ENCODE measurements at places on chromosomes 1 and 21.

- no peak for DNase-seq
Observed at GRCh38 chr21:42669041-42669440, 15.6 kb downstream of the PDE9A start.

GRCh38 chr1:235239851-235240250 lies 78.8 kb upstream of the RBM34 start:
- no peak for DNase-seq

GRCh38 chr1:81550753-81551152 lies 250.0 kb upstream of the ADGRL2 start:
- DNase-seq, result no peak

DNA sequence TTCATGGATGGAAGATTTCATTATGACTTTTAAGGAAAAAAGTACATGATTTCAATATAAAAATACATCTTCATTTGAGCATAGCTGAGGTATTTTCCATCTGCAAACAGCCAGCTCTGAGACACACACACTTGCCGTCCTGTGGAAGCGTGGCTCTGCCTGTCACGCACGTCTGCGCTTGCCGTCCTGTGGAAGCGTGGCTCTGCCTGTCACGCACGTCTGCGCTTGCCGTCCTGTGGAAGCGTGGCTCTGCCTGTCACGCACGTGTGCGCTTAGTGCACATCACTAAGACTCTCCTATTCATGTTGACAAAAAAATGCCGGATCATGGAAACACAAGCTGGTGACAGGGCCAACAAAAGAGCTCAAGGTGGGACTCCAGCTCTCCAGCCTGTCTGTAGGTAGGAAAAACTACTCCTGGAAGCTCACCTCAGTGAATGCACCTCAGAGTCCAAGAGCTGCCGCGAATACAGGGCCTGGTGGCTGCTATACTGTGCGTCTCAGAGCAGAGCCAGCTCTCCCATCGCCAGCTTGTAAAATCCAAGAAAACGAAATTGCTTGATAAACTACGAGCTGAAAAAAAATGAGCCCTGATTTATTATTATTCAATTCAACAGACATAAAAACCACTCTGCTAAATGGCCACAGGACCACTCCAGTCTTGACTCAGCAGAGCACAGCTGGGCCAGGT lies 69.3 kb downstream of the SLC37A1 start:
- no peak for DNase-seq

GRCh38 chr1:159204161-159205141 lies at the start of gene ACKR1:
TSS of gene ACKR1 (plus strand) at chr1:159204875. CDS start at chr1:159204960, 85 bp downstream.
- no peak for DNase-seq

GRCh38 chr1:94974824-94975223 lies 47.9 kb upstream of the CNN3 start:
- no peak for DNase-seq

GRCh38 chr1:74464037-74464436 lies 48.4 kb downstream of the LRRC53 start:
- no peak for DNase-seq

- DNase-seq, result no peak
Observed at GRCh38 chr1:87202451-87202850, 126.2 kb upstream of the LMO4 start.

GRCh38 chr1:86858524-86859261 lies 55.2 kb downstream of the SELENOF start:
- DNase-seq, result no peak

- no peak for DNase-seq
Observed at GRCh38 chr1:17890056-17890814, 135.1 kb downstream of the ACTL8 start.

DNA sequence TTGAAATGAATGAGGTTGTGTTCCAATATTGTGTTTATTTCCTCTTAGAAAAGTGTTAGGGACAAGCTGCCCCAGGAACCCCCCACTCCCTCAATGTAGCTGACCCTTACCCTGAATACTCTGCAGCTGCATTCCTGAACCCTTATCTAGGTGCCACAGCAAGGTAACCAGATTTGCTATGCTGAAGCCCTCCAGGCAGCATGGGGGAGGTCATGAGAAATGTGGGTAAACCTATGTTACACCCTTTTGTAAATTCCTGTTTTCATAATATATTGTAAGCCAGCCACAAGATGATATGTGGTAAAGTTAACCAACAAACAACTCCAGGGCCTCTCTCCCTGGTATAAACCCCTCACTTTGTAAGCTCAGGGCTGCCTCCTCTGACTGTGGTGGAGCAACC lies 27.8 kb upstream of the CLDN8 start:
- DNase-seq, result no peak

- peak; percentile 25 for DNase-seq
Observed at GRCh38 chr21:34072145-34073031, 990 bp upstream of the MRPS6 start.

- DNase-seq, result no peak
Observed at GRCh38 chr1:175783126-175783722, 39.8 kb upstream of the TNR start.

GRCh38 chr1:25806418-25806817 lies 6.4 kb downstream of the SELENON start:
- DNase-seq, result no peak

DNA sequence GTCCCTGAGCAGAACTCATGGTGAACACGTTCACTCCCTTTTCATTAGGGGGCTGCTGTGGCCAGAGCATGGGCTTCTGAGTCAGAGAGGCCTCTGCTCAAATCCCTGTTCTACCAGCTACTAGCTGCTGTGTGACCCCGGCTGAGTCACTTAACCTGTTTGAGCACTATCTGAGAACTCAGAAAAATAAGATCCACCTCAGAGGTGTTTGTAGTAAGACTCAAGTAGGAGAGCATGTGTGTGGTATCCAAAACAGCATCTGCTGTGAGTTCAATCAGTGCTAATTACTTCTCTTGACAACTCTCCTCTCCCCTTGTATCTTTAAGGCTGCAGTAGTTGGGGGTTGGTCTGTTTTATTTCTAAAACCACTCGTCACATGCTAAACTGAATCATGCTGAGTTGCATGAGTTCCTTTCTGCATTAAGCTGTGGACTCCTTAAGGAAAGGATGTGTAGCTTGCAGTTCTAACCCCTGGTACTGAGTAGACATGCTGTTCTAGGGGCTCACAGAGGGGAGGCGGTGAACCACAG lies 39.7 kb upstream of the JUN start:
- no peak for DNase-seq

GRCh38 chr1:114352797-114353196 lies 158.2 kb downstream of the TRIM33 start:
- no peak for DNase-seq

DNA sequence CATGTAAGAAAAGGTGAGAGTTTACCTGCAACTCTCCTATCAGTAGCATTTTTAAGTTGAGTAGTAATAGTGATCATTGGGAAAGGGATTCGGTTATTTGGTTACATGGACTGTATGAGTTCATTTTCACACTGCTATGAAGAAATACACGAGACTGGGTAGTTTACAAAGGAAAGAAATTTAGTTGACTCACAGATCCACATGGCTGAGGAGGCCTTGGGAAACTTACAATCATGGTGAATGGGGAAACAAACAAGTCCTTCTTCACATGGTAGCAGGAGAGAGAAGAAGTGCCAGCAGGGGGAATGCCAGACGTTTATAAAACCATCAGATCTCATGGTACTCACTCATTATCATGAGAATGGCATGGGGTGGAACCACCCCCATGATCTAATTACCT lies 59.3 kb upstream of the FBXO28 start:
- DNase-seq, result no peak

DNA sequence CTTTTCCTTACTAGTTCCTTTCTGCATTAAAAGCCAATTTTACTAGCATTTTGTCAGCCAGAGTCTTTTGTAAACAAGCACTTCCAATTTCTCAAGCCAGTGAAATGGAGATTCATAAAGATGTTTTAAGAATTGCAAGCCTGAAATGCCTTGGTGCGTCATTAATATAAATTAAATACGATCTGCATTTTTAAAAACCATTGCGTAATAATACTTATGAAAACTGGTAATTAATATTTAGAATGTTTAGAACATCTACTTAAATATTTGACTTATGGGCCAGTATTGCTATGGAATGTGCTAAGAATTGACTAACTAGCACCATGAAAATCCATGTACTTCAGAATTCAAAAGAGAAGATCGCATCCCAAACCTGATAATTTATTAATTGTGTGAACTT lies 89.1 kb upstream of the PROX1 start:
- DNase-seq, result no peak

- DNase-seq, result no peak
Observed at GRCh38 chr1:111436726-111437125, 9.2 kb upstream of the OVGP1 start.

- no peak for DNase-seq
Observed at GRCh38 chr1:8711873-8712412, 105.5 kb downstream of the RERE start.

DNA sequence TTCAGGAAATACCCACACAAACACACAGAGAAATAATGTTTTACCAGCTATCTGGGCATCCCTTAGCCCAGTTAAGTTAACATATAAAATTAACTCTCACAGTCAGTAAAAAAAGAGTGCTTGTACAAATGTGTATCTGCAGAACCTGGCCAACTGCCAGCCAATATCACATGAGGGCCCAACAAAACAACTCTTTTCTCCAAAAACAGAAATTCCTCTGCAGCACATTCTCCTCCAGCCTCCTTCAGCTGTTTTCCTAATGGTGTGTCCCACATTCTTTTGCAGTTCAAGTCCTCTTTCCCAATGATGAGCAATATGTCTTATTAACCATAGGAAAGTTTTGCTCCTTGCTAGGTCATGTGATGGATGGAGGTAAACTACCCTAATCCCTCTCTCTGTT lies 75.5 kb downstream of the LRRC7 start:
- no peak for DNase-seq

GRCh38 chr1:43358121-43358745 lies 548 bp upstream of the CDC20 start:
- no peak for DNase-seq

DNA sequence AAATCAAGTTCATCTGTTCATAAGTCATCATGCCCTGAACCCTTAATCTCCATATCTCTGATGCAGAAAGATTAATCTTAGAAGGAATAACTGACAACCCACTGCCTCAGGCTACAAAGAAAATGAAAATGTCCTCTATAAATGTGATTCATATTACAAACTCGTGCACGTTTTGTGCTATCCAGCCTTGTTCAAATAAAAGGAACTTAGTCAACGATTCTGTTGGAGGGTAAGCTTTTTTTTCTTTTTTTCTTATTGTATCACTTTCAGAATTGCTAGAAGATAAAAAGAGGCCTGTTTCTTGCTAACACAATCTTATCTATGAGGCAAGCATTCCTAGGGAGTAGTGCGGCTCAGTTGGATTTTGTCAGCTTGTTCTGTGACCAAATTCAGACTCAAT lies 228.4 kb downstream of the TM2D1 start:
- no peak for DNase-seq

GRCh38 chr1:8517661-8518489 lies 200.0 kb downstream of the SLC45A1 start:
- DNase-seq, result no peak

DNA sequence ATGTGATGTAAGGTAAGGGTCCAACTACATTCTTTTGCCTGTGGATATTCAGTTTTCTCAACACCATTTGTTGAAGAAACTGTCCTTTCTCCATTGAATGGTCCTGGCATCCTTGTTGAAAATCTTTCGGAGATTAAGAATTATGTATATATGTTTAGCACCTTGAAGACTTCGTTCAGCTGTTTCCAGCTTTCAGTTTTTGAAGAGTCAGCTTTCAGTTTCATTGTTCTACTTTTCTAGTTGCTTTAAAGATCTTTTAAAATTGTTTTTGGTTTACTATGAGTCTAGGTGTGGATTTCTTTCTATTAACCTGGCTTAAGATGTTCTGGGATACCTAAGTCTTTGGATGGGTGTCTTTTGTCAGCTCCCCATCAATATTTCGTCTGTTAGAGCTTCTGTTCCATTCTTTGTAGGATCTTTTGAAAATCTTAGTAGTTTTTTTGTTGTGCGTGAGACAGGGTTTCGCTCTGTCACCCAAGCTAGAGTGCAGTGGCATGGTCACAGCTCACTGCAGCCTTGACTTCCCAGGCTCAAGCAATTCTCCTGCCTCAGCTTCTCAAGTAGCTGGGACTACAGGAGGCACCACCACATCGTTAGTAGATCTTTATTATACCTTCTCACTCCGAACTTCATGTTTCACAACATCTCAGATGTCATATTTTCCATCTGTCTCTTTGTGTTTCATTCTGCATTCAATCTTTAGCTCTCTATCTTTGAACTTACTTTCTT lies 353.5 kb upstream of the B3GALT2 start:
- DNase-seq, result no peak

DNA sequence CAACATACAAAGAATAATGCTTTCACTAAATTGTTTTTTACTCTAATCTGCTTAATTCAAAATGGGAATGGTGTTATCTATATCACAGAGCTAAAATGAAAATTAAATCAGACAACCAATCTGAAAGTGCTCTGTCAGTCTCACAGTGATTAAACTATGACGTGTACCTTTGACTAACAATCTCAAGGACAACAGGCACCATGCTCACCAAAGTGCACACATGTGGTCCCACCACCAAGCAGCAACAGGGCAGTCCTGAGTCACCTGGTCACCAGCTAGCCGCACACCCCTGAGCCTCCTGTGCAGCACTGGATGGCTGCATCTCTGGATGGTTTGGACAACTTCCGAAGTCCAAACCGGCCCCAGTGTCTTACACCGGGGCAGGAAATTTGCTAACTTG lies 54.5 kb upstream of the NADK start:
- DNase-seq, result no peak

GRCh38 chr1:192660613-192661012 lies 24.7 kb downstream of the RGS13 start:
- DNase-seq, result no peak

DNA sequence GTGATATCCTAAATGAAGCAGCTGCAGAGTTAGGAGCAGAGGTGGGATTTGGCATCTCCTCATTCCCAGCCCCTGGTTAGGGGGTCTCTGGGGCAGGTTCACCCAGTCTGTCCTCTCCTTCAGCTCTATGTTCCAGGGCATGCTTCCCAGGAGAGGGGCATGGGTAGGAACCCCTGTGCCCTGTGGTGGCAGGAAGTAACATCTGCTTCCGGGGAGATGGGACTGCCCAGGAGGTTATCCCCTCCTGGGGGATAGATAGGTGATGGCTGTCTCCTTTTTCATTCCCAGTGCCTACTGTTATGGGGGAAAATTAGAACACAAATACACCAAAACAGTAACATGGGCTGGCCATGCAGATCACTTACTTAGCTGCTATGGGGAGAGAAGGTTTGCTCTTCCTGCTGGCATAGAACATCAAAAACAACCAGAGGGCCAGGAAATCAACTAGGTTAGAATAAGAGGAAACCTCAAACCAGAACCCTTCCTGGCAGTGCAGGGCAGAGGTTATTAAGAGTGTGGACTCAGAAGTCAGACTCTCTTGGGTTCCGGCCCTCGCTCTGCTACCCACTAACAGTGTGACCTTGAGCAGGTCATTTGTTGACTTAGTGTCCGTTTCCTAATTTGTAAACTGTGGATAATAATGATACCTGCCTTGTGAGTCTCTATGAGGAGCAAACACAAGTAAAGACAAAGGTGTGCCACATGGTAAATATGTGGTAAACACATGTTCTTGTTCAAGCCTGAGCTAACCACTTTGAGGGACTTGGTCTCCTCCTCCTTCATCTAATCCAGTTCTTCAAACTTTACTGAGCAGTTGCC lies 157.8 kb upstream of the JUN start:
- no peak for DNase-seq

GRCh38 chr1:2205191-2205952 lies 10.8 kb upstream of the FAAP20 start:
- peak; percentile 91 for DNase-seq

- no peak for DNase-seq
Observed at GRCh38 chr1:65079941-65080340, 68.1 kb upstream of the AK4 start.
